ENCODE measurements at places on chromosomes 7 and 10.

GRCh38 chr7:54773472-54774399 lies 14.7 kb upstream of the SEC61G start:
- peak; percentile 78 for DNase-seq

- DNase-seq: no peak
These were observed 1203.5 kb downstream of the TYW1 start for GRCh38 chr7:68200051-68200670.

DNA sequence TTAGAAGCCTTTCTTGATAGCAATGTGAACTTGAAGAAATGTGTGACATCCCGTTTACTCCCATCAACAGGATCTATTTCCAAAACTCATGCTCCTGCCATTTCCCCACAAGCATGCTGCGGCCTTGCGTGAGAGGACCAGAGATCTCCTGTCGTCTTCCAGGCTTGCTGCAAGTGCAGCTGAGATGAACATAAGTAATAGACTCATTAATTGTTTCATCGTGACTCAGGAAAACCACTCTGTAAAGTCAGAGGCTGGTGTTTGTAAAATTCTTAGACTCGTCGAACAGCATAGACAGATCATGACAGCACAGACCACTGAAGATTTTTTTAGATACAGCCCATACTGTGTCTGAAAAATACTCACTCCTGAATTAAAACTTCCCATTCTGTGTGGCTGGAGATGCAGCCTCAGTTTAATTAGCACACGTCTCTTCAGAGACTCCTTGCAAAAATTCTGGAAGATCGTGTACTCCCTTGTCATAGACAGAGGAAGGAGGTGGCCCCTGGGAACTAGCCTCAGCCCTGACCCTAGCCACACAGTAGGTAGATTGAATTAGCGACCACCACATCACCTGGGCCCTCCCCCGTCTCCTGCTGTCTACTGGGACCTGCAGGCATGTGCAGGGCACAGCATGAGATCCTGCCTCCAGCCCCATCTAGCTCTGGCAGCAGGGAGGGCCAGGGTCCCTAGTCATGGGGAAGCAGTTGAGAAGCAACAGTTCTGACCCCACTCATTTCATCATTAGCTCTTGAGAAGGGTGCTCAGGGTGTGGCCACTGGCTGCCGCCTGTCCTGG lies 226.0 kb downstream of the CELF2 start:
- no peak for DNase-seq

DNA sequence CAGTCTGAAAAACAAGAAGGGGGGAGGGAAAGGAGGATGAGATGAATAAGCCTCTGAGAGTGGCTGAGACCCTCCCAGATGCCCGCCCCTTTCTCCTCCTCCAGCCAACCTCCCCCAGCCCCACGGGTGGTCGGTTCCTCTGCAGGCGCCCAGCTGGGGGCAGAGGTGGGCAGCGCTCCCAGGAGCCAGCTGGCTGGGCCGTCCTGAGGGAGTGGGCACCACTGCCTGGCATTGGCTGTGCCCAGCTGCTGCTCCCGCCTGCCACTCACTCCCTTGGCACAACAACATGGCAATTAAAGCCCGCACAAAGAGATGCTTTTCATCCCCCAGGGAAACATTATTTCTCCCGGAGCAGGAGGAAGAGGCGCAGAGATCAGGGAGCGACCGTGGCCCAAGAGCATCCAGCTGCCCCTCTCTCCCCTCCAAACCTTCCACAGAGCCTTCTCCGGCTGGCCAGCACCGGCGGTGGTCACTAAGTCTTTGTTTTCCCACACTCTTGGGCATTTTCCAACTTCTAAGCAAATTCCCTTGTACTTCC lies 107.2 kb downstream of the SPDYE5 start:
- DNase-seq: no peak

DNA sequence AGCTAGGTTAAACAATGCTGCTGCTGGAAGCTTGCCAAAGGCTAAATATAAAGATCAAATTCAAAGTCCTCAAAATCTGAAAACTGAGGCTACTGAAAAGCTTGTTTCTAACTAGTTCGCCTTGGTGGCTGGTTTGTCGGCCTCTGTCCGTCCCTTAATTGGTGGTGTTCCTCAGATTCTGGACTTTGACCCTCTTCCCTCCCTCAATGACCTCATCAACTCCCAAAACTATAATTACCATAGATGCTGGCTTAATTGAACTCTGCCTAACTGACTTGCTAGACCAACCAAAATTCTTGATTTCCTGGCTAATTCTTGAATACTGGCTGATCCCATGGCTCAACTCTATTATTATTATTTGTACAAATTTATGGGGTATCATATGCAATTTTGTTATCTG lies 15.6 kb downstream of the ARHGAP21 start:
- no peak for DNase-seq

Data from fibroblast of the conjunctiva (primary cell).